ENCODE measurements at places on chromosomes 3 and 15. TPM values are rescaled to one million over a fixed set of nuclear protein-coding genes. Genes with fewer than 3 reads are reported as not detected.

Gene BTLA
- polyA plus RNA-seq = not detected

Gene MEX3B
- 15.7 TPM for polyA plus RNA-seq

Gene PFKFB4
- 5.6 TPM for polyA plus RNA-seq

Gene GP9
- polyA plus RNA-seq = not detected

Gene GOLGA8T
- polyA plus RNA-seq = not detected

Gene C3orf33
- 1.8 TPM for polyA plus RNA-seq

Gene CPA3
- not detected for polyA plus RNA-seq

Gene CLDN1
- polyA plus RNA-seq = 0.44 TPM

Gene LTK
- 2.4 TPM for polyA plus RNA-seq

Gene PLSCR2
- not detected for polyA plus RNA-seq

Gene SAMD7
- polyA plus RNA-seq = not detected
